ENCODE measurements at places on chromosomes 6 and 20.

DNA sequence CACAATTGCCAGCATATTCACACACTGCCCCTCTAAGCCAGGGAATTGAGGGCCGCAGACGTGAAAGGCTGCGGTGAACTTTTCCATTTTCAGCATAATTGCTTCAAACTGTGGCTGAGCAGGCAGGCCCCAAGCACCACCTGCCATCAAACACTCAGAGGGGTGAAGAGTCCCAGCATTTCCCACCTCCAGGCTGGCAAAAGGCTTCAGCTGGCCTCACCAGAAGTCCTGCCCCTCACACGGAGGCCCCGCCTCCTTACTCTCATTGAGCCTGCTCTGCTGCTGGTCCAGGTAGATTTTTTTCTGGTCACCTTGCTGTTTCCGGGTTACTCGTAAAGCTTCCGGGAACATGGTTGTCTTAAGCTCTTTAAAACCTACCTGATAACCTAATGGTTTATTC, 52.0 kb upstream of the PRELID3B start:
- DNase-seq = no peak

DNA sequence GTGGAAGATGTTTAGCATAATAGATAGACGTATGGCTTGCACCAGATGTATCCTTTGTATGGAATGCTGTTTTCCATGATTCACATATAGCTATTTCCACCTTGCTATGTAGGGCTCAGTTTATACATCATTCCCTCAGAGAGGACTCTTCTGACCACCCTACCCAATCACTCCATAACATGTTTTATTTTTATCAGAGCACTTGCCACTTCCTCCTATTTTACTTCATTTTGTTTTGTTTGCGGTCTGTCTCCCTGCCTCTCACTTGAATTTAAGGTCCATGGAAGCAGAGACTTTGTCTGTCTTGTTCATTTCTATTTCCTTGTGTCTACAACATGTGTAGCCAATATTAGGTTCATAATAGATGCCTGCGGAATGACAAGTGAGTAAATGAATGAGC, 266.9 kb upstream of the CITED2 start:
- DNase-seq = no peak

- DNase-seq = peak; percentile 67
Observed at GRCh38 chr6:52261229-52261628, 16.9 kb upstream of the IL17F start.

- DNase-seq = no peak
Observed at GRCh38 chr20:51505566-51505965, 37.0 kb downstream of the NFATC2 start.

DNA sequence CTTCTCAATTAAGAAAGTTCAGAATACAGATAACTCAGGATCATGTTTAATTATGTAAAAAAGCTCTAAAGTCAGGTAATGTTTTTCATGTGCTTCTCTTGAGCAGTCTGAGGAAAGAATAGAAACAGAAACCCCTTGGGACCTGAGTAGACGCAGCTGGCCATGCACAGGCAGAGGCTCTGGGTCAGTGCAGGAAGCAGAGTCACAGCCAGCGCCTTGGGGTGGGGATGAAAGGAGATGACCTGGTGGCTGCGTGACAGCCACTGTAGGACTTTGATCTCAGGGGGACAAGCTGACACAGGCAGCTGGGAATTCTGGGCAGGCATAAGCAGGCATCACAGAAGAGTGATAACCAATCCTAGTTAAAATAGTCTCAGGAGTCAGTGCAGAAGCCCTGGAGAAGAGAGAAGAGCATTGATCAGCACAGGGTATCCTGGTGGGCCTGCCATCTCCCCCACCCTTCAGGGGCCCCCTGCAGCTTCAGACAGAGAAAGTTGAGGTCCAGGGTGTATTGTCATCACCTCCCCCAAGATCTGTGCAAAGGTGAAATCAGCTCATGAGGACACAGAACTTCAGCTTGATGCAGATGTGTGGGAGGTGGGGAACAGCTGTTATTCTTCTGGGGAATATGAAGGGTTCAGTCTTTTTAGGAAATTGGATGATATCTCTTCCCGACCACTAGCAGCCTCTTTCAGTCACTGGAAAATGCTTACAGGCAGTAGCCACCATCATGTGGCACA, 6.4 kb downstream of the HLA-DQB1 start:
- DNase-seq = no peak

- DNase-seq = no peak
Observed at GRCh38 chr6:6734479-6735465, 146.3 kb downstream of the LY86 start.

DNA sequence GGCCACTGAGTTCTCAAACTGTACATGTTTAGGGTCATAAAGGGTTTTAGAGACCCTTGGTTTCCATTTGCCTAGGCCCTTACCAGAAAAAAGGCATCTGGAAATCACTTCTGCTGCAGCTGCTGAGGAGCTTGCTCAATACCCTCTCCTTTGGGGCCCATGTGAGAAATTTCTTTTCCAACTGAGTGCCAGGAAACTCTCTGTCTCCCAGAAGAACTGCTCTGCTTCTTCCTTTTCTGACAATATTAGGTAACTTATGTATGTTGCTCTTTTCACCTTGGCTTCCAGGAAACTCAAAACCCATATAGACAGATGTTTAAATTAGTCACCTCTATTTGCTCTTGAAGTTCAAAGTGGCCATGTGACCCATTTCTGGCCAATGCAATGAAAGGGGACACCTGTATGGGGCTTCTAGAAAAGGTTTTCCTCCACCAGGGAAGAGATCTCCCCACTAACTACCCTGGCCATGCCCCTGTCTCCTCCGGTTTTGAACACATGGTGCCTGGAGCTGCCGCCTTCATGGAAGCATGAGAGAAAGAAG, 121.6 kb downstream of the PREX1 start:
- DNase-seq = no peak

- DNase-seq = no peak
Observed at GRCh38 chr6:43770372-43771209, 580 bp downstream of the VEGFA start.

- DNase-seq = no peak
Observed at GRCh38 chr20:24132246-24132645, 143.7 kb upstream of the GGTLC1 start.

GRCh38 chr6:642805-643204, 14.1 kb downstream of the HUS1B start:
- DNase-seq = no peak

DNA sequence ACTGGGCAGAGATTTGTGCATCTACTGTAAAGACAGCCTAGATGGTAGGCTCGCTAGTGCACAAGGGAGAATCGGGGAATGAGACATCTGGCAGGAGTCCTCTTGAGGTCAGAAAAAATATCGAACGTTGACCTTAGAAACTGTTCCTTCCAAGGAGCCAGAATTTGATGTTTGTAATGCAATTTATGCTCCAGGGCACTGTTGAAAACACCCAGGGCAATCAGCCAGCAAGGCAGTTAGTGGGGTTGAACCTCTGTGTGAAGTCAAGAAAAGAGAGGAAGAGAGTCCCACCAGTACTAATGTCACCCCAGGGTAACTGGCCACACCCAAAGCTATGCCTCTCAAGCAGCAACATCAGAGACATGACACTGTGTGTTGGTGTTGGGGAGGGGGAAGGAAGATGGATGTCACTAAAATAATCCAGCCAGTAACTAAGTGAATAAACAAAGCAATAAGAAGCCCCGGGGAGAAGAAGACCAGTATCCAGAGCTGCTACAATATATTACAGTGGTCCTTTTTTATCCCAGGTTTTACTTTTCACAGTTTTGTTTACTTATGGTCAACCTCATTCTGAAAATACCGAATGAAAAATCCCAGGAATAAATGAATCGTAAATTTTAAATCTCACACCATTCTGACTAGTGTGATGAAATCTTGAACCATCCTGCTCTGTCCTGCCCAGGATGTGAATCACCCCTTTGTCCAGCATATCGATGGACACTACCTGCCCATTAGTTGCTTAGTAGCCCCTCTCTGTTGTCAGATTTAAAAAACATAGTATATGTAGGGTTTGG, 32.9 kb upstream of the PDE10A start:
- no peak for DNase-seq

DNA sequence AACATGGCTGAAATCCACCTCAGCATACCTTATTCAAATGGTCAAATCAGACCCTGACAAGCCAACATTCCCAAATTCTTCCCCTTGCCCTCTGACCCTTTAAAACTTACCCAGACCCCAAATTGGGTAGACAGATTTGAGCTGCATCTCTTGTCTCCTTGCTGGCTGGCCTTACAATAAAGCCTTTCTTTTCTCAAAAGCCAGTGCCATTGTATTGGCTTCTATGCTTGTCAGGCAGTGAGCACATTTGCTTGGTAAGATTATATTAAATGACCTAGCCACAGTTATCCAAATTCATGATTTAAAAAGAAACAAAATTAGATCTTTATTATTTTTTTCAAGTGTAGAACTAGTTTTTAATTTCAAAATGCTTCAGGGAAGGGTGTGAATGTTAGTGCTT, 67.8 kb upstream of the FAM83B start:
- DNase-seq = no peak

- DNase-seq = no peak
Observed at GRCh38 chr20:48709058-48709691, 118.6 kb downstream of the PREX1 start.

DNA sequence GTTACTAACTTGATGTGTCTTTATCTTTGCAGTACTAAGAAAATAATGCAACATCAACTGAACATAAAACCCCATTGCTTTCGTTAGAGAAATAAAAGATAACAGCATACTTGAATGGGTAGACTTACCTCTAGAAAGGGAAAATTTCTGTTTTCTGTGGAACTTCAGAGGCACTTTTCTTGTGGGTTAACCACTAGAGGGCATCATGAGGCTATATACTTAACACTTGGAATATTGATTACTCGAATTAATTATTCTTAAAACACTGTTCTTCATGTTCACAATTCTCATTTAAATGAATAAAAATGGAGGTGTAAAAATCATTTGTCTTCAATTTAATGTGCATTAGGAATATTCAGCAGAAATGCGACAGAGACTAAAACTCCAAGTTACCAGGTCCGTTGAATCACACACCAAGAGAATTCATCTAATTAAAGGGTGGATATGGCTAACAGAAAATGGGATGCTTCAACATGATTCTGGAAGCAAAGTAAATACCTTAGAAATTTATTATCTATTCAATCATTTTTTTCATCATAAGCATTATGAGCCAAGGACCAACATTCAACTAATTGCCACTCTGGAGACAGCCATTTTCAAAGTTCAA, 330.8 kb upstream of the PREP start:
- DNase-seq = no peak

DNA sequence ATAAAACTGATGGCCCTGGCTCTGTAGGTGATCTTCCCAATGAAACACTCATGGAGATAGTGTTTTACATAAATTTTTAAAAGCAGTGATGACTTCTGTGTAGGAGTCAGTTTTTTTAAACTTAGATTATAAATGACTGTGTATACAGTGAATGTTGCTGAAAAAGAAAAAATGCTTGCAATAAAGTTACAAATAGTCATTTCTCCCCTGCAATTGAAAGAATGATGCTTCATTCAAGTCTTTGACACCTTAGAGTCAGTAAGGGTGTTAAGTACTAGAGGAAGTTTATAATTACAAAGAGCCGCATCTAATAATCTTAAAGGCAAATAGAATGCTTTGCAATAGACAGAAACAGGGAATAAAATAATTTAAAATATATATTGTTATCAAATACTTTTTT, 27.6 kb downstream of the ZNF292 start:
- no peak for DNase-seq

- DNase-seq = no peak
Observed at GRCh38 chr6:71045296-71045695, 88.4 kb upstream of the B3GAT2 start.

DNA sequence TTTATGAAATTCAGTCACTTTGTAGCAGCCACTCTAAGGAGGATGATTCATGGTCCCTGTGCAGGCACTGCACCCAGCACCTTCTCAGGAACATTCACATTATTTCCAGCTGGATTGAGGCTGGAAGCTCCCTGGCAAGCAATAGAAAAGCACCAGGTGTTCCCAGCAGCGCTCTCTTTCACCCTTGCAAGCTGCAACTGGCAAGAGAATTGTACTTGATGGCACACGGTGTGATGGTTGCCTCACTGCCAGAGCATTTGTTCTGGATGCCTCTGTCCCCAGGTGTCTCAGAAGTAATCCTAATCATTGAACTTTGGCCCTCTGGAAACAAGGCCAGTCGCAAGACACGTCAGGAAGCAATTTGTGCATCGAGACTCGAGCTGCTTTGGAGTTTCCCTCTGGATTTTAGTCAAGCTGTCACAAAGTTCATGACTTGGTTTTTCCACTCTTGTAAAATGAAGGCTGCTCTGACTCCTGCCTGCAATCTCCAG, 24.9 kb upstream of the PHACTR2 start:
- no peak for DNase-seq

DNA sequence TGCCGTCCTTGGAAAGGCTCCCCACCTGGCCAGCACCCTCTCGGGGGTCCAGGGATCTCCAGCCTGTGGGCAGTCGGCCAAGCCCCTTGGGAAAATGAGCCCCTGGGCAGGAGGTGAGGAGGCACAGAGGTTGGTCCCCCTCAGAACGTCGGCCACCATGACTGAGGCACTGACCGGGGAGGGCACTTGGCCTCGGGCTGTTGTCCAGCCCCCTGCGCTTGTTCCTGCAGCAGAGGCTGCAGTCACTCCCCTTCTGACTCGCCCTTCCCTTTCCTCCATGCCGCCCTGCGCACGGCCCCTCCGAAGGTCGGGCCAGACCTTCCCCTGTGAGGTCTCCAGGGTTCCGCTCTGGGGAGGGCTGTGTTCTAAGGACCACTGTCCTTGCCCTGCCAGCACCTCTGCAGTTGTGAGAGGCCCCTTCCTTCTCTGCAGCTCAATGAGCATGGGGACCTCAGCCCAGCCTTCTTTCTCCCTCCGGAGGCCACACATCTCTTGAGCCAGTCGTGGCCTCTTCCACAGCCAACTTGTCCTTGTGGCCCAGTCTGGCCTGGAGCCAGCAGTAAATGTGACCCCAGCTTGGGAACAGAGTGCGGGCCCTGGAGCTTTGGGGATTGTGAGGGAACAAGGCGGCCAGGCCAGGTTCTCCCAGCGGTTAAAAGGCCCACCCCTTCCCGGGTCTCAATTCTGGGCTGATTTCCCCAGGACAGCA, 195.5 kb downstream of the DLL1 start:
- DNase-seq = no peak

DNA sequence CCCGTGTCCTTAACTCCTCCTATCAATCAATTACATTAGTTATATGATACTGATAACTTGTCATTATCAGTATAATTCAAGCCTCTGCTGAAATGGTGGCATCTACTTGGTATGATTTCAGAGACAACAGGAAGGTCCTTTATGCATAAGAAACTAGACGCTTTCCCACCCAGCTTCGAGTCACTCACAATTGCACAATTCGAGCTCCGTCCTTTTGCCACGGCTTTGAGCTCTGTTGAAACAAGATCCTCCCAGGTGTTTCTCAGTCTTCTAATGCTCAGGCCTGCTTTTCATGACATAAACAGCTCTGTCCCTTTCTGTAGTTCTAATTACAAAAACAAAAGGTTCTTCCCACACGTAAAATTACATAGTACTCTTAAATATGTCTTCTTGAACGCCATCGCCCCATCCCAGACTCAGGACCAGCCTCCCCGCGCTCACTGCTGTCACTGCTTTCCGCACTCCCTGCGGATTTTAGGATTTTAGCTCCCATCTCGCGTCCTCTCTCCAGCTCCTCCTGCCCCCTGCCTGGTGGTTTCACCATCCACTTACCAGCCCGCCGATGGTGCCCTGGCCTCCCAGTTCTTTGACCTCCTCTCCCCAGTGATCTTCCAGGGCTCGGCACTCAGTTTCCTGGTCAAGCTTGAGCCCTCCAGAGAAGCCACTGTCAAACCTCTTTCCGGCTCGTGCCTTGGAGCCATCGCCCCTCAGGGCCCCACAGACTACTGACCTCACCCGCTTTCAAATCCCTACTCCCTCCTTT, 23.2 kb upstream of the PNPLA1 start:
- no peak for DNase-seq

Data from AG09309 (cell line).